ENCODE measurements at places on chromosomes 11 and 22.

GRCh38 chr22:17647991-17648390, 9.4 kb downstream of the BCL2L13 start:
- no peak for DNase-seq

GRCh38 chr11:103624708-103625623, 411.5 kb upstream of the DDI1 start:
- no peak for DNase-seq

GRCh38 chr22:17086296-17086695, 1.5 kb downstream of the IL17RA start:
- DNase-seq, result no peak

DNA sequence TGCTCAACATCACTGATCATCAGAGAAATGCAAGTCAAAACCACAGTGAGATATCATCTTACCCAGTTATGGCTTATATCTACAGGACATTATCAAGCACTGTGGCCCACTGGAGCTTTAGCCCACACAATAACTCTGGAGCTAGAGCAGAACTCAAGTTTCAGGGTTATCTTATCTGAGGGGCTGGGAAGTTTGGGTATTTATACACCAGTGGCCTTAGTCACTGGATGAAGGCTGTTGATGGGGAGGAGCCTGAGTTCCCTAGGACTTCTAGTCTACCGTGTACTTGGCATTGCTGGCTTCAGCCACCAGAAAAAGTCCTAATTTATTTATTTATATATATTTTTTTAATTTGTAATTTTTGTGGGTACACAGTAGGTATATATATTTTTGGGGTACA, 19.3 kb downstream of the HSD17B12 start:
- DNase-seq, result no peak

DNA sequence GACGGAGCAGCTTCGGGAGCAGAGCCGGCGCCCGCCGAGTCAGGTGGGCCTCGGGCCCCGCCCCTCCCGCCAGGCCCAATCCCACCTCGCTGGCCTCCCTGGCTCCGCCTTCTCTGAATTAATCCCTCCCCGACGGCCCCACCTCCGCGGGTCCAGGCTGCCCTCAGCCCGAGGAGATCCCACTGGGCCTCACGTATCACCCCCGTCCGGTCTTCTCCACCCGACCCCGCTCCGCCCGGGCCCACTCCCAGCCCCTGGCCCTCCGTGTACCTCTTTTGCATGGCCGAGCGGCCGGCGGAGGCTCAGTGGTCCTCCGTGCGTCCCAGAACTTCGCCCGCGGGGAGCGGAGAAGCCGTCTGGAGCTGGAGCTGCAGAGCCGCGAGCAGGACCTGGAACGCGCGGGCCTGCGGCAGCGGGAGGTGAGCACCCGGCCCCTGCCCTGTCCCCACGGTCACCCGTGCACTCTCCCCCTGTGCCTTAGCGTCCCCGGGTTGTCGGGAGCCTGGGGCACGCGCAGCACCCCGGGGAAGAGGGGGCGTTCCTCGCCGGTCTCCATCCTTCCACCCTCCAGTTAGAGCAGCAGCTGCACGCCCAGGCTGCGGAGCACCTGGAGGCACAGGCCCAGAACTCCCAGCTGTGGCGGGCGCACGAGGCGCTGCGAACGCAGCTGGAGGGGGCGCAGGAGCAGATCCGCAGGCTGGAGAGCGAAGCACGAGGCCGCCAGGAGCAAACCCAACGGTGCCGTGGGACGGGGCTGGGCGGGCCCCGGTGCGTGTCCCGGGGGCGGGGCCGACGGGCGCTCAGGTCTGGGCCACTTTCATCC, 2.2 kb upstream of the CD151 start:
- peak; percentile 66 for DNase-seq

GRCh38 chr11:36601155-36601554, 3.1 kb upstream of the RAG2 start:
- no peak for DNase-seq

DNA sequence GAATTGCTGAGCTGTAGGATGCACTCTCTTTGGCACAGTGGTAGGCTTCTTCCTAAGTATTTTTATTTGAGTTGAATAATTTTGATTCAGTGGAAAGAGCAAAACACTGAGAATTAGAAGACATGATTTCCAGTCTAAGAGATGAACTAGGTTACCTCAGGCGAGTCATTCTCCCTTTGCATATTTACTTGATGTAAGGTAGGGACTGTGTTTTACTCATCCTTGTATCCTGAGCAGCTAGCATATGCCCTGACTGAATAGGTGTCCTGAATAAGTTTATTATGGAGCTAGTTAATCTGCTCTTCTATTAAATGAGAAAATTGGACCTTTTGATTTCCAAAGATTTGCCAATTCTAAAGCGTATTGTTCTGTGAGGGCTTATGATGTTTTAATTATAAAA, 50.7 kb downstream of the STIM1 start:
- DNase-seq, result no peak

GRCh38 chr22:44373234-44373633, 60.5 kb upstream of the SHISAL1 start:
- DNase-seq, result no peak

GRCh38 chr11:17547051-17547577, at the start of gene OTOG:
Gene OTOG, plus strand, starts transcription at chr11:17547259. Its CDS starts 114 bp downstream, at chr11:17547373.
- DNase-seq, result no peak

DNA sequence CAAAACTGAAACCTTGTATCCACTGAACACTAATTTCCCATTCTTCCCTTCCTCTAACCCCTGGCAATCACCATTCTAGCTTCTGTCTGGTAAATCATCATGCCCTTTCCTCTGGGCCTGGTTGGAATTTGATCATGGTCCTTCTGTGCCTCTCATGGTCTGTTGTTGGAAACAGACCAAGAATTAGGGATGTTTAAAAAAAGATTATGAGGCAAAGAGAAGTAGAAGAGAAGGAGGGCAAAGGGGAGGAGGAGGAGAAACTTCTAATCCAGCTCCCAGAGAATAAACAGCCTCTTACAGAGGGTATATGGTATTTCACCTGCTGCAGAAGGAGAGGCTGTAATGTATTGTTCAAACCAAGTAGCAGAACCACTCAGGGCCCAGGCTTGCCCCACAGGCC, 10.6 kb downstream of the BCO2 start:
- no peak for DNase-seq

GRCh38 chr11:60875366-60876167, 8.2 kb downstream of the ZP1 start:
- DNase-seq, result no peak

DNA sequence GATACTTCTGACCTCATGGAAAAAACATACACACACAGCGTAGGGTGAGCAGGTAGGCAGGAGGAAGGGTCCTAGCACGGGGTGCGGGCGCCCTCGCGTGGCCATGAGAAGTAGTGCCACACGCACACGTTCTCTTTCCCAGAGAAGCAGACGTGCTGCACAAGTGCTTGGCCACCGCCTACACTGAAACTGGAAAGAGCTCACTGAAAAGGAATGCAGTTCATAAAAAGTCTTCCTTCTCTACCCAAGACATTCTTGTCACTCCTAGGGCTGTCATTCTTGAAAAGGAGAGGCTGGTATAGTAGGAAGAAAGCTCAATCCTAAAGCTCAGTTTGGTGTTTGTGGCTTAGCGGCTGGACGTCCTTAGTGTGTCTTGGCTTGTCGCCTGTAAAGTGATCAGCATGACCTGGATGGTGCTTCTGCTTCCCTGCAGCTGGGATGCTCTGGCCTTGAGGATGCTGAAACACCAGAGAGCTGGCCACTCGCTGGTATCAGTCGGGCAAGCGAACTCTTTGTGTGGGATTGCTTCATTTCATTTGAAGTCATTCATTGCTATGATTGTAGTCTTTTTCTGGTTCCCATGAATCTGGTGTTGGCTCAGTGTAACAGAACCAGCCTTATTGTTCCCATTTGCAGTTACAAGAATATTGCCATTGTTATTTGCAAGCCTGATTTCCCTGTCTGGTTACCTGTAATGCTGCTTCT, 303.8 kb downstream of the NTM start:
- DNase-seq, result peak; percentile 39

DNA sequence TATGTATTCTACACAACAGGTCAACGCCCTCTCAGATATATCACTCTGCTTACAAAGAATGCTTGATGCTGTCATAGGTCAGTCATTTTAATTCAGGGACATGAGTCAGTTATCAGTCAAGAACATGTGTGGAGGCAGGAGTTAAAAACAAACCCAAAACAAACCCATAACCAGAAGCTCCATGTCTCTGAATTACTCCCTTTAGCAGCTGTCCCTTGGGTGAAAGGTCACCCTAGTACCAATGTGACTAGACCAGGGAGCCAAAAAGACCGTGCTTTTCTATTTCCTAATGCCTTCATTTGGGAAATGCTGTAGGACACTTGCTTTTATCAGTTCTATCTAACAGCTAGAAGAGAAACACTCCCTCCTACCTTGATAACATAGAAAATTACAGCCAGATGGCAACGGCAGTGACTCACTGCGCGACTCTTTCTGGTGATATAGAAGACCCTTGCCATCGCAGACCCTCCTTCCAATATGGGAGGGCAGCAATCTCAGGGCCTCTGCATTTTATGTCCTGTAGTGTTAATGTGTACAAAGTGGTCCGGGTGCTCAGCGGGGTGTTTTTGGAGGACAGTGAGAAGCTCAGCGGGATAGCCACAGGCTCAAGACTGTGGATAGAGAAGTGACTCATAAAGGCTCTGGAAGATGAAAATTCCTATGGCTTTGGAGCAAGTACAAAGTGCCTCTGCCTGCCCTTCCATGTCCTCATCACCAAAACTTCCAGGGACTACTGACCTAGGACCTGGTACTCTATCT, 24.8 kb downstream of the APOL5 start:
- DNase-seq, result no peak

DNA sequence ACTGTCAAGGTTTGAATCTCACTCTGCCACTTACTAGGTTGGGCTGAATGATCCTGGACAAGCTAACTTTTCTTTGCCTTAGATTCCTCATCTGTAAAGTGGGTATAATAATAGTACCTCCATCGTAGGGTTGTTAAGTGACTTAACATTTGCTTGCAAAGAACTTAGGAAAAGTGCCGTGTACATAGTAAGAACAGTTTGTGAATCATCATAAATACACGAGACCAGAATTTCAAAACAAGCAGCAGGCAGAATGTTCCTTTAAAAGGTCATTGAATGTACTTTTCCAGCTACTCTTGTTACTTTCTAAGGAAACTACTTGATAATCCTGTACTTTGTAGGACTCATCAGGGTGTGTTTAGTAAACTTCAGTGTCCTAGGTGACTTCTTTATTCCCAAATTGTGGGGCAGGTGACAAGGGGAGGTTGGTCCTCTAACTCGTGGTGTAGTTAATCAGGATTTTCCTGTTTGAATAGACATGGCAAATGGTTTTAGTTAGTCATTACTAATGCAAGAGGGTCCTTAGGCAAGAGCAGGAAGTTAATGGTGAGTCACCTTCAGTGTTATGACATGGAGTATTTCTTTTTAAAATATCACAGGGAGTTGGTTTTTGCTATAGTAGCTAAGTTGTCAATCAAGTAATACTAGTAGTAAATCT, 67.9 kb downstream of the YAP1 start:
- DNase-seq, result no peak

DNA sequence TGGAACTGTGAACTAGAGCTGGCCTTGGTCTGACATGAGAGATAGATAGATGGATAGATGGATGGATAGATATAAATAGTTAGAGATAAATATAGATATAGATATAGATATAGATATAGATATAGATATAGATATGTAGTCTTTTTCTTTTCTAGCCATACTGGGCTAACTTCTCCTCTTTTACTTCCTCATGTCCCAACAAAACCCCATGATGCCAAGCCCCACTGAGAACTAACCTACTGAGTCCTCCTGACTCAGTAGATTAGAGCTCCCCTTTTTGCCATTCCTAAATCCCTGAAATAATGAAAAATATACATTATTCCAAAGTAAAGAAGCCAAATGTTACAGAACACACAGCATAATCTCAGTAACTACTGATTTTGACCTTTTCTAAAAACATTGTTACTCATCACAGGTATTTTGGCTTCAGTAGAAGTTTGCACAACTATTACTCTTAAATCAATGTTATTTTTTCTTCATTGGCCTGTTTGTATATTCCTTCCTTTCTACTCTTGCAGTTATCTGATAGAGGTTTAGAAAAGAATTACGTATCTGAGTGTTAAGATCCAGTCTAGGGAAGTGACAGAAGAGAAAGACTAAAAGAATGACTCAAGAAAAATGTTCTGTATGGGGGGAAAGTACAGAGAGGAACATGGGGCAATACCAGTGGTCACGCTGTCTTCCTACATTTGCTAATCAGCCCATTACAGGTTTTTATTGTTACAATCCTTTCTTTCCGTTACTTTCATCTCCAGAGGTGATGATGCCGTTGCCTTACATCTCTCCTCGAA, 6.0 kb upstream of the OR10D3 start:
- DNase-seq, result no peak

DNA sequence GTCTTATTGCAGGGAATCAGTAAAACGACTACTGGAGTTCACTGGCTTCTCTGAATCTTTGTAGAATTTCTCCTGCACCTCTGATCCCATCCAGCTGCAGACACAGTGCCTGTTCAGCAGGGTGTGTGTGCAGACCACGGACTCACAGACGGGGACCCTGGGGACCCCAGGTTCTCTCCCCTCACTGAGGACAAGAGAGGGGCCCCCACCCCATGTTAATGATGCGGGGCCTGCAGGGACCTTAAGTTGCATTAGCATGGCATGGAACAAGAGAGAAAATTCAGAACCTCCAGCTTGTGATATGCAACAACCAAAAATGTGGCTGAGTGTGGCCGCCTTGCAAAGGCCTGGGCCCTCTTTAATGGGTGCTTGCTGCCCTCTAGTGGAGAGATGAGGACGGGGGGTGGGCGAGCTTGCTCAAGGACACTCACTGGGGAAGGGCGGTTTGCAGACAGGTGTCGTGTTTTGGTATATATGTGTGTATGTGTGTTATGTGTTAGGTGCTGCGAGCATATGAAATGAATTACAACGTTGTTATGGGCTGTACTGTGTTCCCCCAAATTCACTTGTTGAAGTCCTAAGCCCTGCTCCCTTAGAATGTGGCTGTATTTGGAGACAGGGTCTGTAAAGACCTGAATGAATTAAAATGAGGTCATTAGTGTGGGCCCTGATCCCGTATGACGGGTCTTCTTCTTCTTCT, 84.4 kb upstream of the SEPTIN5 start:
- DNase-seq, result peak; percentile 79

- no peak for DNase-seq
Observed at GRCh38 chr22:17970201-17970708, 54.1 kb downstream of the MICAL3 start.

GRCh38 chr11:94785509-94785908, 17.4 kb downstream of the AMOTL1 start:
- no peak for DNase-seq

DNA sequence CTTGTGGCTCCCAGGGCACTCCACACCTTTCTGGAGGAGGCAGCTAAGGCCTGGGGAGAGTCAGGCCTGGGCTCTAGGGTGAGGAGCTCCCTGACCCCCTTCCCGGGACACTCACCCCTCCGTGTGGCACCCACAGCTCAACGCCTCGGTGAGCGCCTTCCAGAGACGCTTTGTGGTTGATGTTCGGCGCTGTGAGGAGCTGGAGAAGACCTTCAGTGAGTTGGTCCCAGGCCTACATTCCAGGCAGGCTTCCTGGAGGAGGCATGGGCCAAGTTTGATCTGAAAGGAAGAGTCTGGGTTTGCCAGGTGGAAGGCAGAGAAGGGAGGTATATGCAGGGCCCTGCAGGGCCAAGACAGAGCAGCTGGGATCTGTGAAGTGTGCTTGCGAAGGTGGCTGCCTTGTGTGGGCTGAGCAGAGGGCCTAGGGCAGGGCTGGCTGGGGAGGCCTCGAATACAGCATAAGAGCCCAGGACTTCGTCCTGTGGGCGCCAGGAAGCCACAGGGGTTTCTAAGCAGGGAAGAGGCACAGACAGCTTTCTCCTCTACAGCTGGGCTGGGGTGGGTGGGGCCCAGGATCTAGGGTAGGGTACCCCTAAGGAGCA, 2.9 kb downstream of the TCIRG1 start:
- no peak for DNase-seq

GRCh38 chr11:48005136-48005535, 24.8 kb downstream of the PTPRJ start:
- no peak for DNase-seq

GRCh38 chr11:59818572-59818971, 8.0 kb upstream of the MRPL16 start:
- DNase-seq, result no peak
